HTR-8/SVneo (cell line): ENCODE measurements at places on chromosomes 3 and 15.

DNA sequence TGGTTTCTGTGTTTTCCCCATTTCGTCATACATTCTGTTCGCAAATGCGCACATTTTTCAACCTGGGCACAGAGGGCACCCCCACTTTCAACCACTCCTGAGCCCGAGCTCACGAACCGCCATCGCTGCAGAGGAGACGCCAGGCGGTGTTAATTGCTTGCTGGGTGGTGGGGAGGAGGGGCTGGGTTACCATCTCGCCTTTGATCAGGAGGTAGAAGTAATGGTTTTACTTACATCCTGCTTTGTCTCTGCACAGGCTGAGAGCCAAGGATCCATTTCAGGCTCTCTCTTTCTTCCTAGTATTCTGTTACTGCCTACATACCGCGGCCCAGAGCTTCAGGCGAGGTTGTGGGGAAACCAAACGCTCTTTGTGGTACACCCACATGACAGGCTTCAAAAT is 177.3 kb upstream of the WNT5A start:
- no peak for DNase-seq

DNA sequence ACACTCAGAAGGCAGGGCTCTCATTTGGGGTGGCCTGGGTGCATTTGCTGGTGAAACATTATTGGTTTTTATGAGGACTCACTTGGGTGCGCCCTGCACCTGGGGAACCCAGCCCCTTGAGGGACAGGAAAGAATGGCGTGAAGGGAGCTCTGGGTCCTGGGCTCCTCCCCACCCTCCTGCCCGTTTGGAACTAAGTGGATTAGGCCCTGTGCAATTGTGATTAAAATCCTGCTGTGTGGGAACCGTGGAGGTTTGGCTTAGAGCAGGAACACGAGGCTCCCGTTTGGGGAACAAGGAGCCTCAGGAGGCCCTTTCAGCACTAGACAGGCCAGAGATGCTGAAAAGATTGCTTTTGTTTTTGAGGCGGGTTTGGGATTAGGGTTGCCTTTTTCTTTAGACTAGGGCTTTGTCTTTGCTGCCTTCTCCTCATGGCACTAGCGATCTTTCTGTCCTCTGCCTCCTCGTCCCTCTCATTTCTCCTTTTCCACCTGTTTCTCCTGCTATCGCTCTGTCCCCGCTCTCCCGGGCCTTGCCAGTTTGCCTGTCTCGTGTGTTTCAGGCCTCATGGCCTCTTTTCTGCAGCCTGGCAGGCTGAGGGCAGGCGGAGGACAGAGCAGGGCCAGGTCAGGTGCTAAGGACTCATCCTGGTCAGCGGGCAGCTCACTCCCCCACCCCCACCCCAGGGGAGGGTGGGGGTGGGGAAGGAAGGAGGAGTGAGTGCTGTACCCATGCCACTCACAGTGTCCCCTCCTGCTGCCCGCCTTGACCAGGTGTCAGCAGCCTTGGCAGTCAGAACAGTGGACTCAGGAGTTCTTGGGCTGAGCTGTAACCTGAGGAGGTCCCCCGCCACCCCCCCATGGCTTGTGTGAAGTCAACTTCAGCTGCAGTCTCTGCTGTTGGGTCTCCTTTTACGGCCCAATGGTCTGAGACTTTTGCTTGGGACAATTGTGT is 8.6 kb downstream of the MAPKAPK3 start:
- no peak for DNase-seq

GRCh38 chr3:15795651-15796308 is 2.0 kb downstream of the ANKRD28 start:
- no peak for DNase-seq

DNA sequence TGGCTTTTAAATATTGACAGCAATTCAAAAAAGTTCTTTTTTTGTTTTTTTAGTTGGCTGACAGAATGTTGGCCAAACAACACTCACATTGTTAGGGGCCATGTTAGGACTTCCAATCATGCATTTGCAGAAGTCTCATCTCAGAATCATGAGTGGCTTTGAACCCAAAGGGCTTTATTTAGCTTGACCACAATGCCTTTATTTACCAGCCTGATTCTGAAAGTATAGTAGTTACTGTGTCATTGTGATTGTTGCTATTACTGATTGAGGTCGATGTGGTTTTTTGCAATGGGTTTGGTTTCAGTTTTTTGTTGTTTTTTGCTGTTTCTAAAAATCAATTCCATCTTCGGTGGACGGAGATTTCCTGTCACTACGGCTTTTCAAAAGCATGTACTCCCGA is 7.2 kb downstream of the GLDN start:
- DNase-seq, result no peak

- no peak for DNase-seq
Measured at GRCh38 chr15:39629371-39629770, 48.5 kb downstream of the THBS1 start.

DNA sequence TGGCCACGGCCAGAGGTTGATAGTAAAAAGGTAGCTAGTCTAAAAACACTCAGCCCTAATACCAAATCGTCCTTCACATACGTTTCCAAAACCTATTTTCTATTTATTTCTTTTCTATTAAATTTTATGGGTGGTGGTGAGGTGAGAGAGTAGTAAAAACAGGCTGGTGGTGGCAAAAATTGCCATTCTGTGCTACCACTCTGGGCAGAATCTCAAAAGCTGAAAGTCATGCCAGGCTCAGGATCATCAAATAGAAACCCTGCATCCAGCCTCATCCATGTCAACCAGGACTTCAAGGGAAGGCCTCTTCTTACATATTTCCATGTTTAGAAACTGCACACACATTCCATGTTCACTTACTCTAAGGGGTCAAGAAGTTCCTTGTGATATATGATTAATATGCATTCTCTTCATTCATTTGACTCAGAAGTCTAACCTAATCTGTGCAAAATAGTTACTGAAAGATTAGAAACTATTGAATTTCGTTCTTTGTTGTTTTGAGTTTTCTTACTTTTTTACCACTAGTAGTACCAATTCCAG is 153.1 kb downstream of the TNIK start:
- DNase-seq, result no peak

GRCh38 chr3:141212555-141212954 is 19.1 kb upstream of the PXYLP1 start:
- DNase-seq, result no peak

DNA sequence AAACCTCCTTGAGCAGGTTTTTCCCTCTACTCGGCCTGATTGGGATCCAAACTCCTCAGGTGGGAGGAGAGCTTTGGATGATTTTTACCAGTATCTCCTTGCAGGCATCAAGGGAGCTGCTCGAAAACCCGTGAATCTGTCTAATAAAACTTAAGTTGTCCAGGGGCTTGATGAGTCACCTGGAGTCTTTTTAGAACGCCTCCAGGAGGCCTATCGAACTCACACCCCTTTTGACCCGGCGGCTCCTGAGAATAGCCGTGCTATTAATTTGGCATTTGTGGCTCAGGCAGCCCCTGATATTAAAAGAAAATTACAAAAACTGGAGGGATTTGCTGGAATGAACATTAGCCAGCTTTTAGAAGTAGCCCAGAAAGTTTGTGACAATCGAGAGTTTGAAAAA is 41.6 kb downstream of the ZBTB11 start:
- no peak for DNase-seq

- no peak for DNase-seq
Measured at GRCh38 chr3:125257536-125257935, 45.0 kb upstream of the SLC12A8 start.

- no peak for DNase-seq
Measured at GRCh38 chr3:49279376-49279775, 2.3 kb upstream of the C3orf62 start.

DNA sequence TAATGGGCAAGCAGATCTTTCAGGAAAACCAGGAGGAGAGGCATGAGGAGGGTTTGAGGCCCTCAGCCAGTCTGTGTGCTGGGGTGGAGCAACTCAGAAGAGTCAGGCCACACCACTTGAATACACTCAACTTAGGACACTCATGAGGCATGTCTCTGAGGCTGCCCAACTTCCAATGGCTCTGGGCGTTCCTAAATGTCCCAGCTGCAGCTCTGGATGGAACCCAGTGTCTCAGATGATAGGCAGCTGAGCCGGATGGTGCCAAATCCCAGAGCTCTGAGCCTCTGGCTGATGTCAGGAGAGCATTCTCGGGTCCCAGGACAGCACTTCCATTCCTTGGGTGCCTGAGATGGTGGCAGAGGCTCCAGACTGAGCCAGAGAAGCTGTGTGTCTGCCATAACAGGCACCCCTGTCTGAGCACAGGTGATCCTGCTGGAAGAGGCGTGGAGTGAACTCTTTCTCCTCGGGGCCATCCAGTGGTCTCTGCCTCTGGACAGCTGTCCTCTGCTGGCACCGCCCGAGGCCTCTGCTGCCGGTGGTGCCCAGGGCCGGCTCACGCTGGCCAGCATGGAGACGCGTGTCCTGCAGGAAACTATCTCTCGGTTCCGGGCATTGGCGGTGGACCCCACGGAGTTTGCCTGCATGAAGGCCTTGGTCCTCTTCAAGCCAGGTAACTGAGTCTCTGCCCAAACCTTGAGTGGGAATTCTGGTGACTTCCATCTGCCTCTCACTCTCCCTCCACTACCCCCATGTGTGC is 2.8 kb downstream of the NR2E3 start:
- DNase-seq, result no peak

DNA sequence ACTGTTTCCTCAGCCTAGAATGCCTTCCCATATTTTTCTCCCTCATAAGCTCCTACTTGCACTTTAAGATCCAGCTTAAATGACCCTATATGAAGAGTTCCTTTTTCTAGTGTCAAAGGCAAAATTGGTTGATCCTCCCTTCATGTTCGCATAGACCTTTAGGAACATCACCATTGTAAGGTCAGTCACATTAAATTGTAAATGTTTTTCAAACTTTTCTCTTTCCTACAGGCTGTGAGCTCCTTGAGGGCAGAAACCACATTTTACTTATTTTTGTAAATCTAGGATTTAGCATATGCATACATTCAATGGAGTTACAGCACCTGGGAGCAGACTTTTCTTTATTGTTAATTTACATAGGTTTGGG is 813 bp downstream of the SMCO1 start:
- no peak for DNase-seq

DNA sequence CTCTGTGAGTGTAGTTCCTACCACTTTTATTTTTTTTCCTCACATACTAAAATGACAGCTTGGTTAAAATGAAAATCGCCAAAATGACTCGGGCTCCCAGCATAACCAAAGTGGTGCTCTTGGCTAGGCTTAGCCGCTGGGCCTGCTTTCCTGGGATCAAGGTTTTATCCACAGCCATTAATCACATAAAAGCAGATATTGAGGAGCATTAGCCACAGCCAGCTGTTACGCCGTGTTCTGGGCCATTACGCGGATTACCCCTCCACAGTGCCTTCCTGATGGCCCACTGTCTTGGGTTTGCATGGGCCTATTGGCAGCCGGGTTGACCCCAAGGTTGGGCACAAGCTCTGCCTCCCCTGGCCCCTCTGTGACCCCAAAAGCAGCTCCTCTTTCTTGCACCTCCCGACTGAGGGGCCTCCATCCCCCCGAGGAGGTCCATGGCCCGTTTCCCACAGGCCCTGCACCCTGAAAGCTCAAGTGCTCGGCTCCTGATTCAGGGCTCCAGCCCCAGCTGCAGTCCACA is 30.4 kb upstream of the TRPM1 start:
- DNase-seq, result no peak
